HS-5 (cell line): ENCODE measurements at places on chromosomes 6 and 20.

DNA sequence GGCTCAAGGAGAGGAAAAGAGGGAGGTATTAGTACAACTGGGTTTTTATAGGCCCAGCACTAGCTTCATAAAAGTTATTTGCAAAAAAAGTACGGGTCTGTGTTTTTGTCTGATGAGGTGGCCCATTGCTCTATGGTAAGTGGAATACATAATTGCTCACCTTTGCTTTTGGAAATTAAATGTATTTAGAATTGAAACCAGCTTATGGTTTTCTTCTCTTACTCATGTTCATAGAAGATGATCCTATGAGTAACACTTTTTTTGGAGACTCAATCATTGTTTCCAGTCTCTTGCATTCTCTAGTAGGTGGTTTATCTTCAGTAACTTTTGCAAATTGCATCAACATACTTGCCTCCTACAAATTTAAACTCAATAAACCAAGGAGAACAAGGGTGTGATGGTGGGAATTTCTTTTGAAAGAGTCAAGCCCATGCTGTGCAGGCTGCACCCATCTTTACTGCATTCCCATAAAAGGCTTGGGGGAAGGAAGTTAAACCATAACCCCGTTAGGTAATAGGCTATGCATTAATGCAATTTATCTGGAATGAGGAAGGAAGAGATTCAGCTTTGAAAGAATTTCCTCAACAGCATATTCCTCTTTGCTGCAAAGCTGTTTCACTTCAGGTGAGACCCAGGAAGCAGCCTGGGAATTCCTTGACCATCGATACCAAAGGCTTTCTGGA lies 48.5 kb upstream of the EDN1 start:
- no peak for DNase-seq

GRCh38 chr6:160781298-160781697 lies 79.3 kb downstream of the PLG start:
- no peak for DNase-seq

GRCh38 chr6:135025175-135025574 lies 29.4 kb downstream of the HBS1L start:
- no peak for DNase-seq

- DNase-seq, result no peak
These were observed 203.3 kb downstream of the BCAS1 start for GRCh38 chr20:53866794-53867740.

GRCh38 chr6:96276305-96276704 lies 245.3 kb upstream of the UFL1 start:
- DNase-seq, result no peak

- no peak for DNase-seq
These were observed 10.7 kb downstream of the MDFI start for GRCh38 chr6:41648921-41649320.
